HTR-8/SVneo (cell line): ENCODE measurements at places on chromosomes 2 and 18.
A peak's percentile ranks its signal among the peaks of the same experiment; 100 is the strongest.

- no peak for DNase-seq
Observed at GRCh38 chr2:200856806-200857205, 7.7 kb downstream of the CLK1 start.

- peak; percentile 21 for DNase-seq
Observed at GRCh38 chr2:148812306-148812705, 62.7 kb upstream of the KIF5C start.

GRCh38 chr2:68603059-68603458 is 40.3 kb upstream of the PROKR1 start:
- DNase-seq = no peak

DNA sequence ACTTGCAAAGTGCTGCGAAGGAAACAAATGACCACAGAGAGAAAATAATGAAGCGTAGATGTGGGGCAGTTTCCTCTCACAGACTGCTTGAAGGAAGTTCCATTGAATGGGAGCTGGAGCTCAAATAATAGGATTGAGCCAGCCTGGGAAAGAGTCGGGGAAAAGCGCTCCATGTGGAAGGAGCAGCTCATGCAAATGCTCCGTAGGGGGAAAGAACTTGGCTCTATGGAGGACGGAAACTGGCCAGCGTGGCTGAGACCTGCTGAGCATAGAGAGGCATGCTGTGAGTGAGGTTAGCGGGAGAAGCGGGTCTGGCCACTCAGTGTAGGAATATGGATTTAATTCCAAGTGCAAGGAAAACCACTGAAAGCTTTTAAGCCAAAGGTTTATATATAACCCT is 28.6 kb upstream of the VIT start:
- no peak for DNase-seq

DNA sequence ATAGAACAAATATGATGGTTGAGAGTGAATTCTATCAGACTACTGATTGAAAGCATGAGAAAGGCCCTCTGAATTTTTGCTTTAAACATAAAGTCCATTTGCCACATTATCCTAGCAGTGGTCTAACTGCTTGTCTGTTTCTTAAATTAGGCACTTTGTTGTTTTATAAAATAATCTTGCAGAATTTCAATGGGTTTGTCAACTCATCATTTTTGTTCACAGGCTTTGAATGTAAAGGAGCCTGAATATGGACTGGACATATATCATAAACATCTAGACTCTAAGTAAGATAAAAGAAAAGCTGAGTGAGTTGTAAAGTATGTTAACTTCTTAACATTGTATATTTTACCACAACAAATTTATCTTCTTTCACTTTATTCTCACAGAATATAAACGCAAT is 845.9 kb downstream of the SUCLG1 start:
- no peak for DNase-seq
